B cell (primary cell): ENCODE measurements at places on chromosomes 5 and 9. TPM values are rescaled to one million over a fixed set of nuclear protein-coding genes. Genes with fewer than 3 reads are reported as not detected.

GRCh38 chr9:130934702-130935647 is 4.1 kb downstream of the FIBCD1 start:
- no peak for DNase-seq

Gene ZMYND19
- 24.1 and 25.5 TPM in 2 replicates for total RNA-seq

DNA sequence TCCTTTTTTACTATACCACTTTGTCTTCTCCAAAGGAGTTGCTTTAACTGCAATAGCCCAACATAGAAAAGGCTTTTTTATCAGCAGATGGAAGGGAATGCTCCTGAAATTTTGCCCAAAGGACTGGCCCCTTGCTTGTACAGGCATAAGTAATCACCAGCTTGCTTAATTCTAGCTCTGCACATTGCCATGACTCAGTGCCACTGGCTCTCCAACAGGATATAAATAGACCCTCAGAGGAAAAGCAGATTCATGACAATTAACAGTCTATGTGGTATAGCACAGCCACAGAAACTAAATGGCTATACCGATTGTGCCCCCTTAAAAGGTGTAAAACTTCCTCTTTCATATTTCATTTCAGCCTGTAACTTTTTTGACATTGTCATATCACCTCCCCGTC is 227.0 kb downstream of the ZNF608 start:
- peak; percentile 19 for DNase-seq

DNA sequence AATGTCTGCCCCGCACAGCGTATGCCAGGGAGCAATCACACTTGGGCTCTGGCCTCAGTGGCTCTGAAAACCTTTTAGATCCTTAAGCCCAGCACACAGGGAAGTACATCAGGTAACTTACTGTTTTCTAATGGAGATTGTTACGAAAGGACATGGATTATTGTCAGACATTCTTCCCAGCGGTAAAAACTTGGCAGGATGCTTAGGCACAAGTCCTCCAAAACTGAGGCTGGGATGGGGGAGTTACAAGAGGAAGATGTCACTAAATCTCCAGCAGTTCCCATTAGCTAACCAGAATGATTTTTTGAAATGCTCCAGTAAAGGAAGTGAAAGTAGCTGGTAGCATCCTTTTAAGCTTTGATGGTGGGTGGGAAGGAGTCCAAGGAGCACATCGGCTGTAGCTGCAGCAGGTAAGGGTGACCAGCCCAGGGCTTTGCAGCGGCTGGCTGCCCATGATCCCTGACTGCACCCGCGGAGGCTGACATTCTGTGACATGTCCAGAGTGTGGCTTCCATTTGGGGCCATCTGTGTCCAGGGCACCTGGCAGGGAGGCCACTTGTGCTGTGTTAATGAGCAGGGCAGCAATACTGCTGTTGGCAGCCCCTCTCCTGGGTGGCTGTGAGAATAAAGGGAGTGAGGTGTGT is 165.8 kb downstream of the GADD45G start:
- DNase-seq, result peak; percentile 18

Gene BARHL1
- total RNA-seq, result not detected in 2 replicates

DNA sequence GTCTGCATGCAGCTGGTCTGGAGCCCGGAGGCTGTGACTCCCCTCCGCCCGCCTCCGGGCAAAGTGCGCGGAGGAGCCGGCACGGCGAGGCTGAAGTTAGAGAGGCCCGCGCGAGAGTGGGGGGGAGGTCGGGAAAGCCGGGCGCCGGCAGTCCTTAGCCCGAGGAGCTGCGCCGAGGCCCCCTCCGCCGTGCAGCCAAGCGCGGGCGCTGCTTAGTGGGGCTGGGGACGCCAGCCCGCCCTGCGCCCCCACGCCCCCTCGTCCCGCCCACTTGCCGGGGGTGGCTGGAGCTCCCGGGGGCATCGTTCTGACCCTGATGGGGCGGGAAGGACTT is 403 bp downstream of the NINJ1 start:
- DNase-seq, result no peak
